ENCODE measurements at places on chromosomes 11 and 22. TPM values are rescaled to one million over a fixed set of nuclear protein-coding genes. Genes with fewer than 3 reads are reported as not detected.

Gene OR52M1
- not detected for total RNA-seq

DNA sequence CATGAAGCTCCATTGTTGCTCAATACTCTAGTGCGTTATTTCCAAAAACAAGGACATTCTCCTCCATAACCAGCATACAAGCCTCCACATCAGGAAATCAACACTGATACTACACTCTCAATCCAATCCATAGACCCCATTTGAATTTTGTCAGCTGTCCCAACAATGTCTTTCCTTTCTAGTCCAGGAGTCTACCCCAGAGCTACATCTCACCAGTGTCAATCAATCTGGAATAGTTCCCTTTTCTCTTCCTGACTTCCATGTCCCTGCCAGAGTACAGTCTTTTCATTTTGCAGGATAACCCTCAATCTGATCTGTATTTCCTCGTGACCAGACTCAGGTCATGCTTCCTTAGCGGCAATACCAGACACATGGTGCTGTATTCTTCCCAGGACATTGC lies 43.0 kb downstream of the TCF20 start:
- DNase-seq, result no peak

DNA sequence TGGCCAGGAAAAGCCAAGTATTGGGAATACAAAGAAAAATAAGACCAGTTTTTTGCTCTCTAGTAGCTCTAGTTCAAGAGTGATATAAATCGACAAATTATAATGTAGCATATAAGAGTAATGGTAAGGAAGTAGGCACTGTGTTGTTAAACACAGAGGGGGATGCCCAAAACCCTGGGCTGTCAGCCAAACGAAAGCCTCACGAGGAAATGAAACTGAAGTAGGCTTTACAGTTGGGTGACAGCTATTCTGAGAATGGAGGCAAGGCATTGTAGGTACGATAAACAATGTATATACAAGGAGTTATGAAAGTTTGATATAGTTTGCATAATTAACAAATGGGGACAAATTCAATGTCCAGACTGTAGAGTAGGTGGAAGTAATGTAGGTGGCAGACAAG lies 176.4 kb downstream of the FAM181B start:
- no peak for DNase-seq

GRCh38 chr22:17629173-17629489 lies 582 bp upstream of the ATP6V1E1 start:
- DNase-seq, result no peak

DNA sequence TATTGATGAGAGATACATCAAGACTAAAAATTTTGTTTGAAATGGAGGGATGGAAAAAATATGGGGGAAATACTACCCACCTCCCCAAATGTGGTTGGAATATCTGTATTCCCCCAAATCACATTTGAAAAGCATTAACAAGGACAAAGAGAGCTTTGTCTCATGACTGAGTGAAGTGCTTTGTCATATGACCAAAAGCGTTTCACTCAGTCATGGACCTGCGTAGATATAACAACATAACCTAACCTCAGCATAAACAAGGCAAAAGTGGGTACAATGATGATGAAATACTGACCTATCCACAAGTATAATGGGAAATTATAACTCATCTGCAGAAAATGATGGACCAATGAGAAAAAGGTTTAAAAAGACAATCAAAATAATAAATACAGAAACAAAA lies 418.3 kb downstream of the TBC1D22A start:
- no peak for DNase-seq

Gene OR52I2
- total RNA-seq, result not detected
